Activated B cell treated with CpG ODN at 0.5 μM for 24 hours (primary cell): ENCODE measurements at places on chromosomes 6 and 20.

DNA sequence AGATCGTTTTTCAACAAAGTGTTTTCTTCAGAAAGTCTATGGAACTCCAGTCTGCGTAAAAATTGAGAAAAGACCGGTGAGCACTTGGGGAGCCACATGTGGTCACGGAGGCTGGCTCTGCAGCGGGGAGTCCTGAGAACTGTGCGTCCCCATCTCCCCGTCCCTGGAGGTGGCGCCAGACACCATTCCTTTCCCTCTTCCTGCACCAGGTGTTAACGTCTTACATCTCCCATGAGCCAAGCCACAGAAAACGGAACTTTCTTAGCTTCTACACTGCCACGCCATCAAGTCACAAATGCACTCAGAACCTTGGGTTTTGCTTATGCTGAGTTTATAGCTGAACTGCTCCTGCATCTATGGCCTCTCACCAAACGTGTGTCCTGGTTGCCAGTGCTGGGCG lies 62.6 kb downstream of the GINS1 start:
- no peak overlapping the region for H3K4me3 ChIP-seq
- DNase-seq = no peak
- H3K27me3 ChIP-seq = no peaks in the 10 kb centered on the region
- H3K27ac ChIP-seq = no peak overlapping the region
- H3K4me1 ChIP-seq = no peaks in the 10 kb centered on the region

GRCh38 chr6:159941286-159942113 lies 27.4 kb upstream of the IGF2R start:
- H3K4me3 ChIP-seq = no peak overlapping the region
- no peaks in the 10 kb centered on the region for H3K4me1 ChIP-seq
- H3K27me3 ChIP-seq = peaks cover 10% of the 10 kb centered on the region
- DNase-seq = no peak
- H3K36me3 ChIP-seq = no peaks in the 10 kb centered on the region

DNA sequence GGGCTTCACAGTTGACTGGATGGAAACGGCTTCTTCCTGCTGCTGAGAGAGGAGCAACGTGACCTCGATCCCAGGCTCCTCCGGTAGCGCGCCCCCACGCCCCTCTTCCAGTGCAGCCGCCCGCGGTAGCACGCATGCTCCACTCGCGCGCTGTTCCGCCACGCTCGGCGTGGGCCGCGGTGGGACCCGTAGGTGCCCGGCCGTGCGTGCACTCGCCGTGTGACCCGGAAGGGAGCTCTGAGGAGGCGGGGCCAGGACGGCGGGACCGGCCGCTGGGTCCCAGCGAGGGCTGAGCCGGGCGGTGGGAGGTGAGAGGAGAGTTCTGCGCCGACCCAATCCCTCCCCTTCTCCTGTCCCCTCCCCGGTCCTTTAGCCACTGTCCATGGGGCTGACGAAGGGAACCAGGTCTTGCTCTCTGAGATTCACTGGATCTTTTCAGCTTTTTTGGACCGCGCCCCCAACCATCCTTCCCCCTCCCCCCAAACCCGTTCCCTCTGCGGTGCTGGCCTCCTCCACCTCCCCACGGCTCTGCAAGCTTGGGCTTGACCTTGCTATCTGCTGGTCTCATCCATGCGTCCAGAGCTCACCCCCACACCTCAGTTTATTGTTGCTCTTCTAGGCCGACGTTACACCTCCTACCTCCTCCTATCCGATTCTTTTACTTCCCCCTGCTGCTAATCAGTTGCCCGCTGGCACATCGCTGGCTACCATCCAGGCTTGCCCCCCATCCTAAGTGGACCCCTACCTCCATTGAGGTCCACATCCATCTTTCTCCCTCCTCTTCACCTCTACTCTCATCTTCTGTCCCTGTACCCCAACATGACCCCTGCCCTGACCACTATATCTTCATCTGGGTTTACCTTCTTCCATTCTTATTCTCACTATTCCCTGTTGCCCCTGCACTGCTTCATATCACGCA lies at the start of gene CUL9:
Gene CUL9 (plus strand): TSS at position 255 of the 919 bp plus-strand sequence. CDS start 2,115 bp downstream, outside the sequence.
- peaks cover 35% of the 10 kb centered on the region for H3K4me1 ChIP-seq
- peaks cover 61% of the 10 kb centered on the region for H3K36me3 ChIP-seq
- H3K4me3 ChIP-seq = peak within 1 kb of the TSS; percentile 94
- H3K27ac ChIP-seq = peak within 1 kb of the TSS; percentile 90

GRCh38 chr20:48790473-48791003 lies 37.3 kb downstream of the PREX1 start:
- H3K27me3 ChIP-seq = no peaks in the 10 kb centered on the region
- H3K4me3 ChIP-seq = no peak overlapping the region
- H3K4me1 ChIP-seq = peaks cover 19% of the 10 kb centered on the region
- no peak for DNase-seq

DNA sequence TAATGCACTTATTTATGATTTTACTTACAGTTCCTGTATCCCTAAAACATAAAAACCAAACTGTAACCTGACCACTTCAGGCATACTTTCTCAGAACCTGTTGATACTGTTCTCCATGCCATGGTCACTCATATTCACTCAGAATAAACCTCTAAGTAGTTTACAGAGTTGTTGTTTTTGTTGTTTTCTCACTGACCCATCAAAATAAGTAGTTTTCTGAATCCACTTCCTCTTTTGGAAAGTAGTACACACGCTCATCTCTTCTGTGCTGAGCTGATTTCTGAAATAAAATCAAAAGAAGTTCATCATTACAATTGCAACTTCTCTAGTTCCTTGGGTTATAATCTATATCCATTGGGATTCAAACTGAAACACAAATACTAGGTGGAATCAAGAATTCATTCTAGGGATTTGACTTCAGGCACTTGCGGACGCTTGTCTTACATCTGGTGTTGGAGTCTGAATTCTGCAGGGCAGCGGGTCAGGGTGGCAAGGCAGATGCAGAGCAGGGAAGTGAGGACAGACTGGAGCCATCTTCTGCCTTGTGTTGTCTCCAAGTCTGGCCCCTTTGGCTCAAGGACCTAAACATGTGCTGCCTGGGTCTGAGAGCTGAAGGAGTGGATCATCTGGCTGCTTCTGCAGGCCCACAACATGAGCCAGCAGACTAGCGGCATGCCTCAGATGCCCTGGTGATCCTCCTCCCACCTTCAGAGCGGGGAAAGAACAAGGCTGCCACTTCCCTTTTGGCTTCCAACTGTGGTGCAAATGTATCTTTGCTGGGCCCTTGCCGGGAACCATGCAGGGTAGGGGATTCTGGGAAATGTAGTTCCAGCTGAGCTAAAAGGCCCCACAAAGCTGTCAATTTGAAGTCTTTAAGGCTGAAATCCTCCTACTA lies 167.9 kb upstream of the MYLIP start:
- H3K4me1 ChIP-seq = no peaks in the 10 kb centered on the region
- H3K36me3 ChIP-seq = no peaks in the 10 kb centered on the region
- DNase-seq = no peak
- H3K4me3 ChIP-seq = no peak overlapping the region
- no peaks in the 10 kb centered on the region for H3K27me3 ChIP-seq
